ENCODE measurements at places on chromosomes 7 and 10.

DNA sequence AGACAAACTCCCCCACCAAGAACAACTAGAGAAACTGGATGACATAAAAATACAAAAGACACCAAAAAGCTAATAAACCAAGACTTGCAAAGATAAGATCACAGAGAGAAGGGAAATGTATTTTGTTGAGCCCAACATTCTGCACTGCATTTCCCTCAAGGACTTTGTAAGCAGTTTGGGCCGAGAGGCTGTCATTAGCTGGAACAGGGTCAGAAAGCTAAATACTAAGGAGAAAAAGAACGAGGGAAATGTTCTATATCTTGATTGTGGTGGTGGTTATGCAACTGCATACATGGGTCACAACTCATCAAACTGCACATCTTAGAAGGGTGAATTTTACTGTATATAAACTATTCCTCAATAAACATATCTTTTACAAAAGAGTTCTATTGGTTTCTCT lies 315.0 kb downstream of the IPMK start:
- no peak for DNase-seq

GRCh38 chr7:129376076-129376777 lies 58.0 kb upstream of the STRIP2 start:
- no peak for DNase-seq

- DNase-seq: no peak
Observed at GRCh38 chr7:68691261-68692216, 906.7 kb upstream of the AUTS2 start.

- DNase-seq: no peak
Observed at GRCh38 chr7:41415471-41416207, 287.3 kb downstream of the INHBA start.

GRCh38 chr10:125159486-125159931 lies 854 bp downstream of the CTBP2 start:
- no peak for DNase-seq

GRCh38 chr10:44071479-44071878 lies 313.4 kb downstream of the CXCL12 start:
- DNase-seq: no peak

- DNase-seq: no peak
Observed at GRCh38 chr10:130461631-130462030, 325.4 kb downstream of the GLRX3 start.

DNA sequence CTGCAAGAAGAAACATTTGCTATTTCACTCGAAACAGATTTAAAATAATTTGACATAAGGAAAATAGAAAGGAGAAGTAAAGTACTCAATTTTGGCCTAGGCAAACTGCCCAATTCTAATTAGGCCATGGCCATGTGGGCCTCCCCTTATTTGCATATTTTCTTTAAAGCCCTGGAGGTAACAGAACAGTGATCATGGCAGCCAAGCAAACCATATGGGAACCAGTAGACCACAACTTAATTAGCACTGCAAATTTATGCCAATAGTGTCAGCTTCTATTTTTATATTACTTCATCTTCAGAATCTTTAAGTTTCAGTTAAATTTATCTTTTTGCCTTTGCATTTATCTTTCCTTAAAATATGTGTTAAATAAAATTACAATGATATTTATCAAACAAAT lies 63.3 kb upstream of the THSD7A start:
- no peak for DNase-seq

GRCh38 chr10:5254488-5254887 lies 57.9 kb downstream of the AKR1C4 start:
- no peak for DNase-seq

DNA sequence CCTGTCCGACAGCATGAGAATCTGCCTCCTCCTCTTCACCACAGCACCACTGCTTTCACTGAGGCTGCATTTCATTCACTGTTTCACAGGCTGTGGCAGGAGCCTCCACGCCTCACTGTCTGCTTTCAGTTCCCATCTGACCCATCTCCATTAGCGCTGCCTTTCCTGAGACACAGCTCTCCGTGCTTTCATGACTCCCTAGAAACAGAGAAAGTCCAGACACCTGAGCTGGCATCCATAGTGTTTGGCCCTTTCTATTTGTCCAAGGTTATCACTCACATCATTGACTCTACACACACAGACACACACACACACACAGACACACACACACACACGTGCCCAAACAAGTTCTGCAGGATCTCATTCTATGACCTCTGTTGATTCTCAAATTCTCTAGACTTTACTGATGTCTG lies 5.2 kb downstream of the LGI1 start:
- DNase-seq: no peak

DNA sequence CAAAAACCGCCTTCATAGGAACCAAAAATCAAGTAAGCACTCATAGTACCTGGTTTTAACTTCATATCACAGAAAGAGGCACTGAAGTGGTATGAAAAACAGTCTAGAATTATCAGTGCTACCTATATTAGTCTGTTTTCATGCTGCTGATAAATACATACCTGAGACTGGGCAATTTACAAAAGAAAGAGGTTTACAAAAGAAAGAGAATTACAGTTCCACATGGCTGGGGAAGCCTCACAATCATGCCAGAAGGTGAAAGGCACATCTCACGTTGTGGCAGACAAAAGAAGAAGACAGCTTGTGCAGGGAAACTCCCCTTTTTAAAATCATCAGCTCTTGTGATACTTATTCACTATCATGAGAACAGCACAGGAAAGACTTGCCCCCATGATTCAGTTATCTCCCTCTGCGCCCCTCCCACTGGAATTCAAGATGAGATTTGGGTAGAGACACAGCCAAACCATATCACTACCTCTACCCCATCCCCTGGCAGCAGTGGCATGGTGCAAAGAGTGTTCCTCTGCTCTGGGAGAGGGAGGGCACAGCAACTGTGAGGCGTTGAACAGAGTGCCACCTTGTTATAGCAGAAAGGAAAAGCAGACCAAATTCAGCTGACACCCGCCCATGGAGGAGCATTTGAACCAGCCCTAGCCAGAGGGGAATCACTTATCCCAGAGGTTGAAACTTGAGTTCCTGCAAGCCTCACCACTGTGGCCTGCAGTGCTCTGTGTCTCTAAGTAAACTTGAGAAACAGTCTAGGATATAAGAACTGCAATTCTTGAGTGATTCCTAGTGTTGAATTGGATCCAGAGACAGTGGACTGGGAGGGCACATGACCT lies 61.9 kb upstream of the PTPRZ1 start:
- DNase-seq: no peak

DNA sequence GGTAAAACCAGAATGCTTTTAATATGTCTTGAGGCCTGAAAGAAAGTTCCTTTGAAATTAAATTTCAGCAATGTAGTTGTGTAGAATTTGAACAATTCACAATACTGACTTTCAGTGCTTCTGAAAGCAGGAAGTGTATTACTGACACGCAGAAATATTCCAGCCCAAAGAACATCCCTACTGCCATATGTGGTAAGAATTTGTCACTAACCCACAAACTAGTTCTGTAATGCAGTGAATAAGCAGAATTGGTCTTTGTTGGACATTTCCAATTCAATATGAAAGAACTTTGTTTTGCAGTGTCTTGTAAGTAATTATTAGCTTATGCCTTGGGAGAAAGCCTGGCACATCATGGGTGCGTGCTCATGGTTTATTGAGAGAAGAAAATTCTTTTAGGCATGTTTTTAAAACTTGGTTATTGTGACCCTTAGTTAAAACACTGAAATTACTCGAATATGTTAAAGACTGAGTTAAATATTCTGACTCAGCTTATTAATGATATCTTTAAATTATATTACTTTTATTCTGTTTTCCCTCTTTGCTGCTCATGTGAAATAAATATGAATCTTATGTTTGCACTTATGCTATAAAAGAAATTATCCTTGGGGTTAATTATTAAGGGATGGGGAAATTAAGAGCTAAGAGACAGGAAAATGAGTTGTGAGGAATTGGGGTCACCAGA lies 33.4 kb downstream of the PTPN12 start:
- no peak for DNase-seq

DNA sequence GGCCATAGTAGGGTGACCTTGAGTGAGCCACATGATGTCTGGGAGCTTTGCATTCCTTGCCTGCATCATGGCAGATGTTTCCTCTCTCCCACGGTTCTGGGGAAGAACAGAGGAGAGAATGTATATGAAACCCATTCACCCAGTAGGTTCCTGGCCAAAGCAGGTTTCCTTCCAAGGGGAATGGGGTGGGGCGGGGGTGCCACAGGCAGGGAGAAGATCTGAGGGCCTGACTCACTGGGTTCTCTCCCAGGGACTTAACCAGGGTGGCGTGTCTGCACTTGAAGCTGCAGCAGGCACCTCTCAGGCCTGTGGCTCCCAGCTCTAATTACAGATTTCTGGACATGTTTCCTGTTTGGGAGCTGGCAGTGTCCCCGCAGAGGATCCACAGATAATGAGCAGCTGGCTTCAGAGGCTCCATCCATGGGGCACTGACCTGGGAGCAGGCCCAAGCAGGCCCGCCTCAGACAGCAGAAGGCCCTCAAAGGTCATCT lies 50.2 kb upstream of the ZMIZ1 start:
- DNase-seq: peak; percentile 61

- no peak for DNase-seq
Observed at GRCh38 chr7:37109016-37109683, 339.5 kb downstream of the ELMO1 start.

DNA sequence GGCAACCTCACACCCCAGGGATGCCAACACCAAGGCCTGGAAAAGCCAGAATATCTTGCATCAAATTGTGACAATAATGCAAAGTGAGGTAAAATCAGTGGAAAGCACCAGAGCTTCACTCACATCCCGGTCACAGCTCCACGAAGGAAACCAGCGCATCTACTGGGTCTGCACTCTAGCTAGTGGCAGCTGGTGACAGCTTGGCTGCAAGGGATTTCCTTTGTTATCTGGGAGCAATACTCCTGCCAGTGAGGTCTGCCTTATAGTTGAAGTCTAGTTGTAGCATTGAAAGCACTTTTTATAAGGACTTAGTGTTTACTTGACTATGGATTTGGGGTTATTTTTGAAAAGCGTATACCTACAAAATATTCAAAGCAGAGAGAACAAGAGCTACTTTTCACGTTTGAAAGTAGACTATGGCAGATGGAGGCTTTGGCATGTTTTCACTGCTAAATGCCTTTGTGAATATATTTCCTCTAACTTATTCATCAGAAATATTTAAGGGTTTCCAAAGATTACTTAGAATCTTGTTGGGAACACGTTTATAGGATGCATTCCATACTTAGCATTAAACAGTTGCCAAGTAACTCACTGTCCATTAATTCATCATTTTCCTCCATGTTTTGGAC lies 26.1 kb downstream of the WDFY4 start:
- DNase-seq: no peak

DNA sequence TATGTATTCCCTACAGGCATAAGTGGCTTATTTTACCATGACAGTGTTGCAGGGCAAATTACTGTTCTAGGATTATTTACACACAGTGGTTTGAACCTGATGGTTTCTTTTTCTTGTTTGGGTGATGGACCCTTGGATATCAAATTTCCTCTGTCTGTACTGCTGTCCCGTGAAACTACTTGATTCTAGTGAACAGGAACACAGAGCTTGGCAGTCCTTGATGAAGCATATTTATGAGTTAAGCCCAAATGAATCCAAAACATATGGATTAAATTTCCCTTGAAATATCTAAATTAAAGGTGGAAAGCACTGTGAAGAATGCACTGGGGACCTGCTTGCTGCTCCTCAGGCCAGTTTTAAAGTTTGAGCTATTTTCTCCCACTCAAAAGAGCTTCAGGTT lies 635.3 kb downstream of the INHBA start:
- DNase-seq: no peak

DNA sequence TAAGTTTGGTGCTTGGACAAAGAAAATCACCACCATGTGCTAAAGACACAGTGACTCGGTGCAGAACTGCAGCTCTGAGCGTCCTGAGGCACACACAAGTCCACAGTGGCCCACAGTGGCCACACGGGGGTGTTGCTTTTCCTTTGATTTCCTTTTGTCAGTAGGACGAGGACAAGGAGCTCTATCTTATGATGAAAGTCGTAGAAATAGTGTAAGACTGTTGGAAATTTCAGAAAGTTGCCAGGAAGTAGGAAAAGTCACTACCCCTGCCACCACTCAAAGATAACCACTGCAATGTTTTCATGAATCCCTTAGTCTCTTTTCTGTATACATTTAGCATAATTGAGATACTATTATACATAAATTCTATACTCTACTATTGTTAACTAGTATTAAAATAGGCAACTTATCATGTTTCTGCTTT lies 146.0 kb downstream of the TNS3 start:
- peak; percentile 11 for DNase-seq

GRCh38 chr7:30348083-30348560 lies 63.7 kb downstream of the ZNRF2 start:
- no peak for DNase-seq

DNA sequence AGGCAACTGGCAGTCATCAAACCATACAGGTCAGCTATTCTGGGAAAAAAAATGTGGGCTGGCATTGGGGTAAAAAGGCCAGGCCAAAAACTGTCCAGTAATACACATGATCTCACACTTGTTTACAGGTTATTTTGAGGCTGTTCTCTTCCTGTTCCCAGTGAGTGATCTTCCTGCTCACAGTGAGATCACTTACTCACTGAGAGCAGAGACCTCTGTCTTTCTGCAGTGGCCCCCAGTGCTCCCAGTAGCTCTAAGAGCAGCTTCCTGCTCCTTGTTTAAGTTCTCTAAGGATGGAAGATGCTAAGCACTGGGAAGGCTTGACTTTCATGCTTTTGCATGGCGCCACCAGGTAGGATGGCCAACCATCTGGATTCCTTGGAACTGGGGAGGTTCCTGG lies 93.5 kb upstream of the KIAA1217 start:
- no peak for DNase-seq

- no peak for DNase-seq
Observed at GRCh38 chr7:28587211-28587610, 174.9 kb downstream of the CREB5 start.

GRCh38 chr7:35792472-35792871 lies 8.4 kb upstream of the SEPTIN7 start:
- no peak for DNase-seq

DNA sequence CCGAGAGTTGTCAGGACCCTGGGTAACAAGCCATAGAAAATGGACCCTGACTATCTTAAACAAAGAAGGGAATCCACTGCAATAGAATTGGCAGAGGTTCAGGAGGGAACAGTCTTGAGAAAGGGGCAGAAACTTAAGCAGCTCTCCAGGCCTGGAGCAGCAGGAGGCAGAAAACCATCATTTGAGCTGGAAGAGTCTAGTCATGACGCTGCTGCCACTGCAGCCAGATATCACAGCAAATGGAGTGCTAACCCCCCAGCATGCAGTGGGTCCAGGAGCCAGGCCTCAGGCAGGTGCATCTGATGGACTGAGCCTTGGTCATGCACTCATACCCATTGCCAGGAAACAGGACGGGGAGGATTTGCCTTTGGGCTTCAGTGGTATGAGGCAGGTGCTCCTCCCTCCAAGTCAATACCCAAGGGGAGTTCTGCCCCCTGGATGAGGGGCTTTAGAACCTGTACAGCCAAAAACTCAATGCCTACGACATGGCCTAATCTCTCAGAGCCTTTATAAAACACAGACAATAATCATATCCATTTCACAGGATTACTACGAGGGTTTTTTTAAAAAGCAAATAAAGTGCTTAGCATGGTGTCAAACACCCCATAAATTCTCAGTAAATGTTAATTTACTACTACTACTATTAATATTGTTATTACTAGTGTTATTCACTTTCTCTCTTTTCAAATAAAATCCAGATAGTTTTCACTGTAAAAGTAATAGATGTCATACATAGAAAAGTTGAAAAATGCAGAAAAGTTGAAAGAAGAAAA lies 30.7 kb downstream of the DUSP5 start:
- no peak for DNase-seq
